A549 treated with dexamethasone at 1 μM for 4 hours (cell line): ENCODE measurements at places on chromosomes 6 and 20. TPM values are rescaled to one million over a fixed set of nuclear protein-coding genes. Genes with fewer than 3 reads are reported as not detected.

Gene RIMS1
- total RNA-seq: not detected in 5 replicates

Gene ASIP
- total RNA-seq: not detected in 5 replicates

Gene ZNF165
- total RNA-seq: 0.73 to 0.88 TPM (median 0.81 TPM) in 5 replicates

Gene BPIFA1
- not detected in 5 replicates for total RNA-seq

Gene GJA10
- not detected in 5 replicates for total RNA-seq

Gene COL19A1
- not detected in 5 replicates for total RNA-seq

Gene CSNK2B
- 165 to 180 TPM (median 171 TPM) in 5 replicates for total RNA-seq

Gene ULBP3
- total RNA-seq: 2.7 to 5.5 TPM (median 5.2 TPM) in 5 replicates

Gene SLC22A2
- 0.04 to 0.15 TPM (median 0.06 TPM) in 3 of 5 replicates, not detected in the others for total RNA-seq

Gene SSTR4
- total RNA-seq: 0.43 to 1.1 TPM (median 0.64 TPM) in 5 replicates

Gene CCN5
- 23.1 to 34.3 TPM (median 24.5 TPM) in 5 replicates for total RNA-seq
